ENCODE measurements at places on chromosomes 1 and 21.

GRCh38 chr1:17615959-17616358, 76.5 kb downstream of the ARHGEF10L start:
- no peak for DNase-seq

DNA sequence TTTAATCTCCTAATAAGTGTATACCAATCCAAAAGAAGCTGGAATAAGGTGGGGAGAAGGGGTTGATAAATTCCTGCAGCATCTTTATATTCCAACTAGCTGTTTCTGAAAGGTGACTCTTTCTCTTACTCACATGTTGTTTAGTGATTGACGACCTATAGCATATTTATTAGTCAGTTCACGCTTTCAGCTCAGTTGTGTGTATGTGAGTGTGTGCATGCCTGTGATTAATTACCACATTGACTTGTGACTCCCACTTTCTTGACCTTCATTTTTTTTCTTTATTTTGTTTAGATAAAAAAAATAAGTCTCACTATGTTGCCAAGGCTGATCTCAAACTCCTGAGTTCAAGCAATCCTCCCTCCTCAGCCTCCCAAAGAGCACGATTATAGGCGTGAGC, 44.4 kb downstream of the ATP2B4 start:
- no peak for DNase-seq

DNA sequence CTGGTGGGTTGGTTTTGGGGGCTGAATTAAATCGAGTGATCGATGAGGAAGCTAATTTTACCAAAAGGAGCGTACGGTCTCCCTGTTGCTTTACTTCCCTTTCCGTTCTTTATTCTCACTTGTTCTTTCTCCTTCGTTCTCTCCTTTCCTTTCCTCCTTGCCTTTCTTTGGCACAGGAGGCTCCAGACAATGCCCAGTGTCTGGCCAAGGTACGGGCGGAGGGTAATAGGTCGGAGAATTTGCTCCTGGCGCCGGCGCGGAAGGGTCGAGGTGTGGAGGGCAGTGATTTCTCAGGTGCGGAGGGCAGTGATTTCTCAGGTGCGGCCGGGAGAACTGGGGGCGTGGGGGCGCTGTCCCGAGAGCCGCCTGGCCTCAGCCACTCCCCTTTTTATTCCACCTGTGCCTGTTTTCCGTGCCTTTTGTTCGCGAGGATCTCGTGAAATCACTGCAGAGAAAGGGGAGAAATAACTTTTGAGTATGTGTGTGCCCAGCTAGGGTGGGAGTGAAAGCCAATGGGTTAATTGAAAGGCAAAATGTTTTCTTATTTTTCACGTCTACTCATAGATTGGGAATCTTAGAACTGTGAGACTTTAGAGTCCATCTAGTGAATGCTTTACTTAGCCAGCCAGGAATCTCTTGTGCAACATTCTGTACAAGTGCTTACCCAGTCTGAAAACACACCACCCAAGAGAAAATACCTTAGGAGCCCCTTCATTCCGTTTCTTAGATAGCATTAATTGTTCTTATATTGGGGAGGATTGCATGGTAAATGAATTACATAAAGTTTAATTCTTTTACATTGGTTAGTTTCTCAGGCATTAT, 1.3 kb downstream of the FNBP1L start:
- no peak for DNase-seq

- no peak for DNase-seq
Measured at GRCh38 chr1:19529664-19530063, 44.3 kb upstream of the CAPZB start.

Measured in activated effector memory CD4-positive, alpha-beta T cell treated with anti-CD3 and anti-CD28 coated beads, Interleukin-2, amount 50 U/mL, for 16 hours (primary cell).